ENCODE measurements at places on chromosomes 12 and 14.

- DNase-seq: no peak
Observed at GRCh38 chr12:13986031-13986430, 4.6 kb upstream of the GRIN2B start.

- no peak for DNase-seq
Observed at GRCh38 chr12:66669541-66669940, 9.3 kb downstream of the GRIP1 start.

GRCh38 chr14:97571866-97572555, 774.8 kb downstream of the VRK1 start:
- DNase-seq: no peak

DNA sequence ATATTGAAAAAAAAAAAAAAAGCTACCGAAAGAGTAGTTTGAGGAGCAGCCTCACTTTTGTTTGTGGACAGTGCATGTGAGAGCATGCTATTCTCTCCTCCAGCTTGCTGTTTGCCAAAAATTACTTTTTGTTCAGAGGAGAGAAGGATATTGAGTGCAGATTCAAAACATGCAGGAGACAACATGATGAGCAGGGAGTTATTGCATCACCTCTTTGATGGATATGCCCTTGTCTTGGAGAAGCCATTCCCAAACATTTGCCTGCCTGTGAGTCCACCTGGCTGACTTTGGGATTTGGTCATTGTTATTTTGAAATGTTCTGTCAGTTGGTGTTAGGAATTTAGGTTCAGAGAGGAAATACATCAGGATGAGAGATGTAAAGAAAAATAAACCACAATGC, 2.4 kb downstream of the C12orf75 start:
- DNase-seq: no peak

GRCh38 chr14:92512807-92513203, 776 bp upstream of the RIN3 start:
- no peak for DNase-seq

DNA sequence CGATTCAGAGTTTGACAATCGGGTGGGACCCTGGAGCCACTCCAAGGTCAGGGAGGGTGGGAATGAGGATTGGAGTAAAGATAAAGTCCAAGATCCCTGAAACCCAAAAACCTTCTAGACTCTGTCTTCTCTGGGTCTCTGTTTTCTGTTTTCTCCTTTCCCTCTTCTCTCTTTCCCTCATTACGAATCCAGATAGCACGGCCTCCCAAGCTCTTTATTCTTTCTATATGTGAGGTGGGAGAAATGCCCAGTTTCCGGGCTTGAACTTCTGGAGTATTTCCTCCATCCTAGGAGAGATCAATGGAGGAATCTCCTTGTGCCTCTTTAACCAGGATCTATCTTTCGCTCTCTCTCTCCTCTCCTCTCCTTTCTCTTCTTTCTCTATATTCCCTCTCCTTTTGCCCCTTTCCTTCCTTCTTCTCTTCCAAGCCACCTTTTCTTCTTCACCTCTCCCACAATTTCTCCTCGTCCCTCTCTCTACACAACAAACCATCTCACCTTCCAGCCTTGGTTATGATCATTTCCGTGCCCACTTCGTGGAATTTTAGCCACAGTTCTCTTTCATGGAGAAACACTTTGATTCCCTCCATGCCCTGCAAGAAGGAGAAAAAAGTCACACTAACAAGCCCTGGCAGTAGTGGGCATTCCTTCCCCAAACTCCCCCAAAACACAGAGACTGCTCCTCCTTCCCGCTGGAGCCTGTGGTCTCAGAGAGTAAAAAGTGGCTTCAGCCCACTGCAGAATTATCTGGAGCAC, 4.4 kb downstream of the TBX5 start:
- DNase-seq: no peak

DNA sequence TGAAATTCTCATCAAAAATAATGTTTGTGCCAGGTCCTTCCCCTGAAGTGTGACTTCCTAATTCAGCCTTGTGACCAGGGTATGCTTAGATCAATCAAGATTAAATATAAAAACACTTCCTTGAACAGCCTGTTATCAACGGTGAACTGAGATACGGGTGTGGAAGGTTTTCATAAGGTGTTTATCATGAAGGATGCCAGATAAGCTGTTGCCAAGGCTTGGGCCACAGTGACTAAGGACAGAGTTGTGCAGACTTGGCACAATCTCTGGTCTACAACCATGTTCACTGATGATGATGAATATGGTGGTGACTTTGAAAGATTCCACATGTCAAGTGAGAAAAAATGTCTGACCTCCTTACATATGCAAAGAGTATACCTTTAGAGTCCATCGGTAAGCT, 51.3 kb upstream of the LIN7A start:
- DNase-seq: no peak
